ENCODE measurements at places on chromosomes 16 and 17.

DNA sequence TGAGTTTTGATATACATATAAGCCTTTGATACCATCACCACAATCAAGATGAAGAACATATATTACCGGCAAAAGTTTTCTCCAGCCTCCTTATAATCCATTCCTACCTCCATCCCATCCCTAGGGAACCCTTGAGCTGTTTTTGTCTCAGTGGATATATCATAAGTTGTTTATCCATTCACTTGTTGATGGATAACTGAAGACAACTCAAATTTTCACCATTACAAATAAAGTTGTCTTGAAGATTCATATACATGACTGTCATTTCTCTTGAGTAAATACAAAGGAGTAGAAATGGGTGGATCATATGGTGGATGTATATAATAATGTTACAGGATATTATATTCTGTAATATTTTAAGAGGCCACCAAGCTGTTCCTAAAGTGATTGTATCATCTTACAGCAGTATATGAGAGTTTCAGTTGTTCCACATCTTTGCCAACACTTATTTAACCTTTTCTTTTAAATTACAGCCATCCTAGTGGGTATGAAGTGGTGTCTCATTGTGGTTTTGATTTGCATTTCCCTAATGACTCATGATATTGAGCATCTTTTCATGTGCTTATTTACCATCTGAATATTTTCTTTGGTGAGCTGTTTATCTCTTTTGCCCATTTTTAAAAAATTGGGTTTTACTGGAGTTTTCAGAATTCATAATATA lies 17.4 kb downstream of the NF1 start:
- no peak for DNase-seq

- DNase-seq = no peak
These were observed 197.4 kb downstream of the ZNF423 start for GRCh38 chr16:49658531-49658930.

- DNase-seq = no peak
These were observed 43.9 kb downstream of the NKD1 start for GRCh38 chr16:50591800-50592771.

DNA sequence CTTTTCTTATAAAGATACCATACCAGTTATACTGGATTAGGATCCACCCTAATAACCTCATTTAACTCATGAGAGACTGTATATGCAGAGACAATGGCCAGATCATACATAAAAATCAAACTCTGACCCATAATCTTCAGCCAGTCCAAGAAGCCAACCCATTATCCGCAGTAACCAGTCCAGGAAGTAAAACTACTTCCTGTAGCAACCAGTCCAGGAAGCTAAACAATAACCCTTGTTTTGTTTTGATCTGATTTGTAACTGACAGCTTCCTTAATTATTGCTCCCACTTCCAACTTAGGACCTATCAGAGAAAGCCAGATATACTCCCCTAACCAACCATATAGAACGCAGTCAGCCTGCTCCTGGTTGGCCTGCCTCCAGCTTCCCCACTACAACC lies 19.2 kb upstream of the SSTR2 start:
- DNase-seq = no peak

- no peak for DNase-seq
These were observed 38.5 kb downstream of the USP22 start for GRCh38 chr17:21004016-21004930.

DNA sequence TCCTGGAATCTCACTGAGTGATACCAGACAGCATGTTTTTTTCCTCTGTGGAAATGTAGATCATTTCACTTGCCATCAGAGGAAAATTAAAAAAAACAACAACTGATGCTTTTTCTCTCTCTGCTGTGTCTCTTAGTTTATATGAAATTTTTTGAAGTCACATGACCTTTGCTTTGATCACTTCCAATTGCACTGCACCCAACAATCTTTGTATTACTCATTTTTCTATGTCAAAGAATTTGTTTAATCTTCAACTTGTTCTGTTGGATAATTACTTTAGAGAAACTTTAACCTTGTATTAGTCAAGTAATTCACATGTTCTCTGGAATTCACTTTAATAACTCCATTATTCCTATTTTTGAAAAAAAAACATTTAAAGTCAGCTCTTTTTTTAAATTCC lies 1452.7 kb upstream of the CDH8 start:
- DNase-seq = no peak

All from GDM1 (cell line).